ENCODE measurements at places on chromosomes 7 and 10.

DNA sequence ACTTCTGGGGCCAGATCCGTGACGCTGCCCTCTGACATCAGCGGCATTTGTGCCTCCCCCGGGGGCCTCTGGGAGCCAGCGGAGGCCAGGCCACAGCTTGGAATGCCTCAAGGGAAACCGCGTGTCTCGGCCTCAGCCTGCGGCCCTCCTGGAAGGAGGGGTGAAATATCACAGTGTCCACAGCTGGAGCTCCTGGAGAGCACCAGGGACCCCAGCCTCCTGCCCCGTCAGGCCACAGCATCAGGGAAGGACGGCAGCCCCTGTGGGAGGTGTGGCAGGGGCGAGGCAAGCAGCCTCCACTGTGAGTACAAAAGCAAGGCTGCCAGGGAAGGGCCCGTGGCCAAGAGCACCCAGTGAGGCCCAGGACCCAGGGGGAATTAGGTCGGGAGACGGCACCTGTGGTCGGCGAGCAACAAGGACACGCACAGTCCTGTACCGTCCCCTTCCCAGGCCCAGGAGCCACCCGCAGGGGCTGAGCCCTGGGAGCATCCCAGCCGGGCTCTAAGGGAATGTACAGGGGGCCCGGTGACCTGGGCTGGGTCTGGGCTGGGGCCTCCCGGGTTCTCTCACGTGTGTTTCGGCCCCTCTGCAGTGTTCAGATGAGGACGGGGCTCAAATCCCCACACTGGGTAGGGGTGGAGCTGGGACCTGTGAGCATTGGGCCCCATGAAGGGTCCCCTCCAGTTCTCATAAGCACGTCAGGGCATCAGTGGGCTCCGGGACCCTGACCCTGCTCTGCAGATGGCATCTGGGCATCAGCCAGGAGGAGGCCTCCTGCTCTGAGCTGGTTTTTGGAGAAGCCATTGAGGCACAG lies 18.7 kb upstream of the KNDC1 start:
- DNase-seq, result no peak

GRCh38 chr7:155996718-155997280 lies 184.5 kb upstream of the SHH start:
- peak; percentile 29 for DNase-seq

GRCh38 chr10:44193166-44193565 lies 191.7 kb downstream of the CXCL12 start:
- no peak for DNase-seq

DNA sequence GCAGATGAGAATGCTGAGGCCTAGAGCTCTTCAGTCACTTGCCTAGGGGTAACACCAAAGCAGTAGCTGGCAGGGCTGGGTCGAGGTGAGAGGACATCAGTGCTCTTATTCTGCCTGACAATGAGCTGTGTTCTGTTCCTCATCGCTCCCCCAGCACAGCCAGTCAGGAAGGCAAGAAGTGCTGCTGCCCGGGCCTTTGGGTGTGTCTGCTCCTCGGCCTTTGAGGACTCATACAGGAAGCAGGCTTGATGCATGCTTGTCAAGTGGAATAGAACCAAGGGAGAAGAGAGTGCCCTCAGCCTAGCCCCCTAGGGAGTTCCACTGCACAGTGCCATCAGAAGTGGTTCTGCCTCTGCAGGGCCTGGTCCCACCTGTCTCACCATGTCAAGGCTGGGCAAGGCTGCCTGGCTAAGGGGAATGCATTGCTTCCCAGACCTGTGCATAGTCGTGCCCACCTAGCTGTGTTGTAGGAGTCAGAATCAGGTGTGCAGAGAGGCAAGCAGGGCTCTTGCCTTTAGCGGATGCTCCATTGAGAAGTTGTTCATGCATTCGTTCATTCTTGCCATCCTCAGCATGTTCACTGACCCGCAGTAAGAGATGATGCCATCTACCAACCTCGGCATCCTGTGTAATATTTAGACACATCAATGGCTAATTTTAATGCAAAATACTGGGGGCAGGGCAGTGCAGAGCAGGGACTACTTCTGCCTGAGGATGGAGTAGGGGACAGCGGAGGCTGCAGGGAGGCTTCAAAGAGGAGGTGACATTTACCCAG lies 156.6 kb downstream of the RPS24 start:
- DNase-seq, result no peak

- no peak for DNase-seq
These were observed 145.1 kb downstream of the NRP1 start for GRCh38 chr10:33189363-33189762.

GRCh38 chr10:33441561-33441960 lies 107.1 kb upstream of the NRP1 start:
- DNase-seq, result no peak

GRCh38 chr10:110373059-110373458 lies 68.3 kb upstream of the SMNDC1 start:
- DNase-seq, result no peak

DNA sequence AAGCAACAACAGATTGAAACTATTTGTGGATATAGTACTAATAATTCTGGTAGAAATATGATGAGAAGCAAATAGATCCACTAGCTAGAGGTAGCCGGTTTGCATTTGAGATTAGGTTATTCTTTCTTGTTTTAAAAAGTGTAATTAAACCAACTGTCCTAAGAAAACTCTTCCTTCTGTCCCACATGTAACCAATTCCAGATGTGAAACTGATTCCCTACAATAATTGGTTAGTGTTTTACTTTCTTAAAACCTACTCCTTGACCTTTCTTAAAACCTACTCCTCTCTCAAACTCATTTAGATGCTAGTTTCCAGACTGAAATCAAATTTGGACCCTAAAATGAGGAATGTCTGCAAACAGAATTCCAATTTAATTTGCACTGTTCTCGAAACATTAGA lies 521.5 kb downstream of the SUGCT start:
- no peak for DNase-seq

- DNase-seq, result no peak
These were observed 180.2 kb upstream of the FZD8 start for GRCh38 chr10:35822316-35822715.

DNA sequence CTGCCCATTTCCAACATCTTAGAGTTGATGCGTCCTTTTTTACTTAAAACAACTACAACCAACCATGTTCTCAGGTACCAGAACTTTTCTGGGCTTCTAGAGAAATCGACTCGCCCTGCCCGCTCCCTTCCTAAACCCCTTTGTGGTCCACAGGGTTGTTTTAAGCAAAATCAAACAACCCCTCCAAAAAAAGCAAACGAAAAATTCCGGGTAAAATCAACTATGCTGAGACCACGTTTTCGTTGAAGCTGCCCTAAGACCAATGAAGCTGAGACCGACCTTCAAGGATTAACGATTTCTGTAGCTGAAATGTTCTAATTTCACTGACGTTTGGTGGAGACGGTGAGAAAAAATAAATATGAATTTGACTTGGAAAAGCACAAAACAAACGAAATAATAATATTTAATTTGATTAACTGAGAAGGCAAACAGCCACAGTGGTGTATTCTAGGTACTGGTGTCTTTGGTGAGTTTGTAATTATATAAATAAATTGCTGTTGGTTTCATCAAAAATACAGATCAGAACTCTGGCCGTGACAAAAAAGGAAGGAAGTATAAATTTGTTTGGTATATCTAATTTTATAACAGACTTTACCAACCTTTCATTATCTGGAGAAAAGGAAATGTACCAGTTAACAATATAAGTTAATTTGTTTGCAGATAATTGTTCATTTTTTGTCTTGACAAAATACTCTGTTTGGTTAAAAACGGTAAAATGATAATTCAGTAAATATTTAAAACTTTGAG lies 4.7 kb upstream of the IGF2BP3 start:
- DNase-seq, result no peak

DNA sequence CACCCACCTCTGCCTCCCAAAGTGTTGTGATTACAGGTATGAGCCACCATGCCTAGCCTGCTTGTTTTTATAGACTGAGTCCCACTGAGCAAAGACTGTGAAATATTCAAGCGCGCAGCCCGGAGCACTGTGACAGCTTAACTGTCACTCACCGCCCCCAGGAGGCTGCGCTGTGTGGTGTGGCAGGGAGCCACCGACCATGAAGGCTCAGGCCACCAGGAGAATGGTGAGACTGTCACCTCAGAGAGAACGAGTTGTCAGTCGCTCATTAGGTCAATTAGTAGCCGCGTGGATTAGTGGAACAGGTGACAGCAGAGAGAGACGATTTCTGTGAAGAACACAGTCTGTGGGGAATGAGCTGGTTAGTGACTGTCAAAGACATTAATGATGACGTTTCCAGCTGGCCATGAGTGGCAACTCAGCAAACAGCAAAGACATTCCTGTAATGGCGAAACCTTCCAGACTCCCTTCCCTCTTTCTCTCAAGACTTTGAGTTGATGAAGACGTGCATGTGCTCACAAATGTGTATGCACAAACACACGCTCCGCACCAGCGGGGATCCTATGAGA lies 64.5 kb downstream of the CYCS start:
- DNase-seq, result no peak

DNA sequence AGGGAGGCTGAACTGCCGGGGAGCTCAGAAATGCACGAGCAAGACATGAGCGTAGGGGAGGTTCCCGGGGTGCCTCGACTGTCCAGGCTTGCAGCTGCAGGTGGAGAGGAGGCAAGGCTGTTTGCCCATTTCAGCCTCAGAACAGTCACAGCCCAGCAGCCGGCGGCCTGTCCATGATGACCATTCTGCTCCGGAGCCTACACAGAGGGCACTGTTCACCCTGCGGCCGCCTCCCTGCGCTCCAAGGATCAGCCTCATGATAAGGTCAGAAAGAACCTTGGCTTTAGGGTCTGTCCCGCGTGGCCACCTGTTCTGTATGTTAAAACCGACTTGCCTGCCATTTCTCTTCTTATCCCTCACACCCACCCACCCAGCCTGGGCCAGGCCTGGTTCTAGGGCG lies 21.9 kb upstream of the CFAP46 start:
- DNase-seq, result no peak

- no peak for DNase-seq
These were observed 180.5 kb upstream of the PDE1C start for GRCh38 chr7:32250471-32251260.

DNA sequence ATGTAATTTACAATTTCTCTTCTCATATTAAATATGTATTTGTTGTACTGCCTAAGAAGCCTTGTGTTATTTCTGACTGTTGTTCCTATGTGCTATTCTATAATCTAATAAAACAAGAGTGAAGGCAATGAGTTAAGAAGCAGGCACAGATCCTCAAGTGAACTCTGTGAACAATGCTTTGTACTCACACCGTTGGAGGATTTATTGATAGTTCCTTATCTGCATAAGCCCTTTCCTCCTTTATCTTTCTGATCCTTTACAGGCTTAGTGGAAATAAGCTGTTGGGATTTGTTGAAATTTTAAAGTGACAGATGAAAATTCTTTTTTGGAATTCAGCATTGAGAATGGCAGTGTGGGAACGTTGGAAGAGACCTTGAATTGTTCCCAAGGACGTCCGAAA lies 329.6 kb upstream of the NPVF start:
- DNase-seq, result no peak

DNA sequence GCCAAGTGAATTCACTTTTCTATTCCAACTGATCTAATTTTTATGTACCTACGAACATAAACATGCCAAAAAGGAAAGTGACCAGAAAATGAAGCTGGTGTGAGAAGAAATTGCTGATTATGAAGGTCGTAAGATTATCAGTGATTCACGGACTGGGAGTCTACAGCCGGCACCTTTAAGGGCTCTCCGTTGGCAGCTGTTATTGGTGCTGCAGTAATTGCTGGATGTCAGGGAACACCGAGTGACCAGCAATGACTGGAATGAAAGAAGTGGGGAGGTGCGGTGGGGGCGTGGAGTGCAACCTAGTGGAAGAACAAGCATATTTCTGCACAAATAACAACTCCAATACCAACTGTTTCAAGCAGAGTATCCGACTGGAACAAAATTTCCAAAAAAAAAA lies 109.8 kb upstream of the TARP start:
- DNase-seq, result no peak

- DNase-seq, result no peak
These were observed 202.2 kb downstream of the TMEM178B start for GRCh38 chr7:141276031-141276430.

DNA sequence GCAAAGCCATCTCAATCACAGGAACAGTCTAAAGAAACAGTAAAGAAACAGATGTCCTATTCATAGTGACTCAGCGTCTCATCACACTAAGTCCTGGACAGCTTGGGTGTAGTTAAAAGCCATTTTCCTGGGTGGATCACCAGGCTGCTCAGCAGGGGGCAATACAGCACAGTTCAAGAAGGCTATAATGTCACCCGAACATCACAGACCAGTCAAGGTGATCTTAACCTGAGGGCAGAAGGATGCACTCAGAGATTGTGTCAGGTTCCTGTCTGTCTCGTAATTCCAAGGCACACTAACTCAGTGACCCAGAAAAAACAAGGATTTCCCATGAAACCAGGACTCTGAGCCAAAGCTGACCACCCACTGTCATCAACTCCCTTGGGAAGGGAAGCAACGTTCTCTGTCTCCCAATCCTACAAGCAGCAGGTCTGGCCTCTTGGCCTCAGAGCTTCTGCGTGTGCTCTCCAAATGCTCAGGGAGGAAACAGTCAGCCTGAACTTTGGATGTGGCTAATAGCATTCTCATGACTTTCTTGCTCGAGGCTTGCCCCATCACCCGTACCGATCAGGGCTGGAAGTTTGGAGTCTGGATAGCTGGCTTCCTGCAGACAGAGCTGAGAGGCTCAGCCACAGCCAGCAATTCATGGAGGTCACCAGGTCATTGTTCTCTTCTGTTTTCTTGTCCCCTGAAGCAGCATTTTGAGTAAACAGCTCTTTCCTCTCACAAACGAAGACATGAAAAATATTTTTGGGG lies 90.4 kb upstream of the FAM171A1 start:
- DNase-seq, result no peak

DNA sequence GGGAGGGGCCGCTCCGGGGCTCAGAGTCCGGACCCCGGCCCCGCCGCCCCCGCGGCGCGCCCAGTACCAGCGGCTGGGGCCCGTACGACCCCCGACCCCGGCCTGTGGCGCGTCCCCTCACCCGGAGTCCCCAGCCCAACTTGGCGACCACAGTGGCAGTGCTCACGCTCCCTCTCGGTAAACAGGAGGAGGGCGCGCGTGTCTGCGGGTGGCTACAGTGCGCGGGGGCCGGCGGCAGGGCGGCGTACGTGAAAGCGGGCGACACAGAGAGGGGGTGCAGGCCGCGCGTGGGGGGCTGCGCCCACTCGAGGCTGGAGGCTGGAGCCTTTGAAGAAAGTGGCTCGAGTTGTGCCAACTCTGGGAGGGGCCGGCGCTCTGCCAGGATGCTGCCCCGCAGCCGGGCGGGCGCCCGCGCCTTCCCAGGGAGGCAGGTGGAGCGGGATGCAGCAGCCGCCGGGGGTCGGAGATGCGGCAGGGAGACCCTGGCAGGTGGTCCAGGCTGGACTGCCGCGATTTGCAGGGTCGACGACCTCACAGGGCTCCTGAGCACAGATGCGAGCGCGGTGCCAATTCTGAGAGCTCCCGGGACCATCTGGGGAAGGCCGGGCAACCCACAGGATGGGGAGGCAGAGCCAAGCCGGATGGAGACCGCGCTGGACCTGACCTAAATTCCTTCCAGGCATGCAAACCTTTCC lies 655 bp downstream of the PTPRE start:
- DNase-seq, result no peak
